ENCODE measurements at places on chromosomes 3 and 15. TPM values are rescaled to one million over a fixed set of nuclear protein-coding genes. Genes with fewer than 3 reads are reported as not detected.

Gene GPR15
- total RNA-seq = not detected

Gene CCRL2
- not detected for total RNA-seq

Gene ATP13A5
- not detected for total RNA-seq

Gene KNG1
- not detected for total RNA-seq

Gene HRG
- total RNA-seq = not detected

Gene TMEM212
- total RNA-seq = not detected

Gene SLC15A2
- 0.92 TPM for total RNA-seq

Gene CHD2
- 61.2 TPM for total RNA-seq

Gene PEX11A
- 3.0 TPM for total RNA-seq

Gene C3orf80
- not detected for total RNA-seq

Gene SLC22A14
- 0.62 TPM for total RNA-seq

Gene CDC25A
- total RNA-seq = 2.7 TPM

- no peak overlapping the region for H3K27ac ChIP-seq
- no peak overlapping the region for H3K4me3 ChIP-seq
- DNase-seq = no peak
- H3K27me3 ChIP-seq = peaks cover 8% of the 10 kb centered on the region
Observed at GRCh38 chr3:54631516-54632325, 296.1 kb downstream of the LRTM1 start.

DNA sequence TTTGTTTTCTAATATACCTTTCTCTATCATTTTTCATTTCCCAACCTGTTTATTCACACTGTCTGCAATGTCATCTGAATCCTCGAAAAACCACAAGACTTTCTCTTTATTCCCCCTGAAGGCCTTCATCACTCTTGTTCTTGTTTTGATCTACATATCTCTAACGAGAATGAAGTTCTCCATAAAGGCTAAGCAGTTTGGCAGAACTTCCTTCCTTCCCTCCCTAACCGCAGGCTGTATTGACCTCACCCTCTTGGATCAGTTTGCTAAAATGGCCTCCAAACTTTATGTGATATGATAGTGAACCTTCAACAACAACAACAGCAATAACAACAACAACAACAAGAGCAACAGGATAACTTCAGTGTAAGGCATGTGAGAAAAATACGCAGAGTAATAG is 392.8 kb downstream of the TIGIT start:
- peaks cover 10% of the 10 kb centered on the region for H3K4me1 ChIP-seq
- H3K27me3 ChIP-seq = no peaks in the 10 kb centered on the region
- no peak overlapping the region for H3K27ac ChIP-seq
- H3K4me3 ChIP-seq = no peak overlapping the region

- H3K36me3 ChIP-seq = no peaks in the 10 kb centered on the region
- no peaks in the 10 kb centered on the region for H3K27me3 ChIP-seq
- no peak overlapping the region for H3K27ac ChIP-seq
Observed at GRCh38 chr3:181892848-181893247, 181.1 kb downstream of the SOX2 start.

- DNase-seq = no peak
- peaks cover 5% of the 10 kb centered on the region for H3K27me3 ChIP-seq
- H3K27ac ChIP-seq = no peak overlapping the region
- no peak overlapping the region for H3K4me3 ChIP-seq
- H3K36me3 ChIP-seq = peaks cover 14% of the 10 kb centered on the region
Observed at GRCh38 chr3:42229266-42229941, 36.6 kb downstream of the CCK start.

- H3K27ac ChIP-seq = no peak overlapping the region
- no peak overlapping the region for H3K4me3 ChIP-seq
- no peaks in the 10 kb centered on the region for H3K4me1 ChIP-seq
- H3K36me3 ChIP-seq = no peaks in the 10 kb centered on the region
- DNase-seq = no peak
Observed at GRCh38 chr3:445960-446359, 249.4 kb downstream of the CHL1 start.

DNA sequence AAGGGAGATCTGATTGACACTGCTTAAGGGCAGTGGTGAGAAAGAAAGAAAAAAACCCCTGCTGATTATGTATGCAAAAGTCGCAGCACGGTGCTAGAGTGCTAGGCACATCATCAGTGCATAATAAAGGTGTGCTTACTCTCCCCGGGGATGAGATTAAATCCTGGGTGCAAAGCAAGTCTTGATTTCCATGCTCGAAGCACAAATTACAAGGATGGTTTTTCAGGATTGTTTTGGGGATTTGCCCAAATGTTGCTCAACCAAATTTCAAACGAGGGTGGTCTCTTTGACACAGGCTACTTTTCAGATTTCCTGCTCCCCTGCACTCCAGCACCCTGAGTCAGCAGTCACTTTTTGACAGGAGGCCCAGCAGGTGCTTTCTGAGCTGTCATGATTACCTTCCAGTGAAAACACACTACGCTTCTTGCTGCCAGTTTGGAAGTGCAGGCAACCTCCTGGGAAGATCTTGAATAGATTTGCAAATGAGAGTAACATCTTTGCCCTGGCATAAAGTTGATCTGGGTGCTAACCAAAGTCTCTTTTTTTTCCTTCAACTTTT is 167.5 kb upstream of the TRIM42 start:
- H3K27me3 ChIP-seq = no peaks in the 10 kb centered on the region
- peaks cover 24% of the 10 kb centered on the region for H3K4me1 ChIP-seq
- no peak overlapping the region for H3K27ac ChIP-seq
- H3K4me3 ChIP-seq = no peak overlapping the region
- H3K36me3 ChIP-seq = peaks cover 3% of the 10 kb centered on the region

DNA sequence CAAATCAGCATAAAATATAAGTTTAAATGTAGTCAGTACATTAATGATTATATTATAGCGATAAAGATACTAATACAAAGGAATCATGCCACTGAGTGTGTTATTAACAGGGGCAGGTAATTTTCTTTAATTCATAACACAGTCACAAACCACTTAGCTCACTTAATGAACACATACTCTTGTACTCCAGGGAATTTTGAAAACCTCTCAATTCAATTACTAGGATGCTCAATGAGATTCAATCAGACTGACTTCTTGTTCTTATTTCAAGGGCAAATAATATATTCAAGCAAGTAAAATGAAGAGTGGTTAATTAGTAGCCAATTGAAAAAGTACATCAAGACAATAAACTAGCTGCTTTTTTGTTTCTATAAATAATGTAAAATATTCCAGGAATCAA is 5.8 kb upstream of the SUCNR1 start:
- H3K4me3 ChIP-seq = no peak overlapping the region
- peaks cover 17% of the 10 kb centered on the region for H3K4me1 ChIP-seq
- no peak for DNase-seq
- H3K27me3 ChIP-seq = no peaks in the 10 kb centered on the region
- H3K36me3 ChIP-seq = no peaks in the 10 kb centered on the region

- peak overlapping the region; percentile 76 for H3K4me3 ChIP-seq
- H3K36me3 ChIP-seq = no peaks in the 10 kb centered on the region
- peak overlapping the region; percentile 85 for H3K27ac ChIP-seq
- no peak for DNase-seq
- no peaks in the 10 kb centered on the region for H3K27me3 ChIP-seq
Observed at GRCh38 chr15:101252836-101253235, 988 bp upstream of the CHSY1 start.

GRCh38 chr15:63327648-63328421 is 50.4 kb downstream of the APH1B start:
- no peak overlapping the region for H3K27ac ChIP-seq
- no peak for DNase-seq

DNA sequence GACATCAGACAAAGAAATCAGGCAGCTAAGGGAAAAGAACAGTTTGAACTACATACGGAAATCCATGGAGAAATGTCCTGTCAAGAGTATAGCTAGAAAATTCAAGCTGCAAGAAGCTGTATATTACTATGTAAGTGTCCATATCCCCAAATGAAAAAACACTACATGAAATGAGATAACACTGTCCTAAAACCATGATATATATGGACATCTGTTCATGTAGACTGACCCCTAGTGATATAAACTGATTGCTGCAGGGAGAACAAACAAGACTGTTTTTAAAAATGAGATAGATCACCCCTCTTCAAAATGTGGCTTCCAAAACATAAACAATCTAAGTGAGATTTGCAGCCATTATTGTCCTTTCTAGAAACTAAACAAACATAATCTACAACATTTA is 985.6 kb downstream of the EPHA3 start:
- no peaks in the 10 kb centered on the region for H3K36me3 ChIP-seq
- no peak overlapping the region for H3K4me3 ChIP-seq
- no peak overlapping the region for H3K27ac ChIP-seq
- H3K27me3 ChIP-seq = peaks cover 9% of the 10 kb centered on the region

GRCh38 chr15:101342056-101342455 is 47.0 kb upstream of the SNRPA1 start:
- no peak overlapping the region for H3K27ac ChIP-seq
- no peaks in the 10 kb centered on the region for H3K36me3 ChIP-seq
- H3K4me3 ChIP-seq = no peak overlapping the region
- no peaks in the 10 kb centered on the region for H3K4me1 ChIP-seq
- H3K27me3 ChIP-seq = peaks cover 35% of the 10 kb centered on the region

DNA sequence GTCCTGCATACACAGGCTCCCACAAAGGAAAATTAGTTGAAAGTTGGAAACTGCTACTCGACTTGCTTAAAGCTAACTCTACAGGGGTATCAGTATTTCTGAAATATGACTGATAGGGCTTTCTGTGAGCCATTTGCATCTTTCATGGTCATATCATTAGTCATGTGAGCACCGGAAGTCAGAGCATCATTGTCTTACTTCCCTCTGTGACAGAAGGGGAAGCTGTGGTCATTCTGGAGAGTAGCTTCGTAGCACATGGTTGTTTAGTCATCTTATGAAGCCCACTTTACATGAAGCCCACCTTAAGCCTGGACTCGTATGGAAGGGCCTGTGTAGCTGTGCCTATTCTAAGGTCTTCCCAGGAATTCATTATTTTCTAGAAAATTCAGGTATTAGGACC is 69.0 kb downstream of the COL6A5 start:
- H3K27ac ChIP-seq = no peak overlapping the region
- H3K4me3 ChIP-seq = no peak overlapping the region
- H3K4me1 ChIP-seq = no peaks in the 10 kb centered on the region
- no peak for DNase-seq
- peaks cover 14% of the 10 kb centered on the region for H3K27me3 ChIP-seq
- no peaks in the 10 kb centered on the region for H3K36me3 ChIP-seq

DNA sequence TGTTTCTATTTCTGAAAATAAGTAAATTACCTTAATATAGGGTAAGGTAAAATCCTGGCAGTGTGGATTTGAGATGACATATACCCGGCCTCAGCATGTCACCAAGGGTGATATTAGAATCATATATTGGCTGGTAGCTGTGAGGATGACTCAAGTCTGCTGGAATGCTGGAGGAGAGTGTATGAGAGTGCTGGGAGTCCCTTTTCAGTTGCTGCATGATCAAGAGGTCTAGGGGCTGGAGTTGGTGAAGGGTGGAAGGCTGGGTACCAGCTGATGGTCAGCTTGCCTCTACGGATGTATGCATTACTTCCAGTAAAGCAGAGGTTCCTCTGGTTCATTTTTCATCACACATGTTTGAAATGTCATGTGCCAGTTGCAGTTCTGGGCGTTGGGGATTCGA is 40.6 kb downstream of the SLC25A26 start:
- peaks cover 8% of the 10 kb centered on the region for H3K4me1 ChIP-seq
- no peak overlapping the region for H3K27ac ChIP-seq
- no peaks in the 10 kb centered on the region for H3K27me3 ChIP-seq
- no peaks in the 10 kb centered on the region for H3K36me3 ChIP-seq
- no peak for DNase-seq

Measured in chondrocyte (in vitro differentiated cells).